ENCODE measurements at places on chromosomes 2 and 18.

- DNase-seq, result no peak
Measured at GRCh38 chr2:149021271-149021719, 17.2 kb upstream of the LYPD6B start.

DNA sequence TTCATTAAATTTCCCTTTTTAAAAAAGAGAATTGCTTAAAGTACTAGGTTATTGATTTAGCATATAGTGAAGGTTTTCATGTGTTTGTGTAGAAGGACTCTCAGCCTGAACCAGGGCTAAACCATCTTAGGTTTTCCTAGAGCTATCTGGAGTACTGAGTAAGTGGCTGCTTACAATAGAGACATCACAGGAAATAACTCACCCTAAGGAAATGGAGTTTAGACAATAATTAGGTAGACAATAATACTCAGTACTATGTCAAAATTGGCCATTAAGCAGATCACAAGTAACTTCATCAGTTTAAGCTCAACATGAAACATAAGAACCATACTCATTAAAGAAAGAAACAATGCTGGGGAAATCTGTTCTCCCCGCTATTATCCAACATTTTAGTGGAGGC, 240.0 kb downstream of the RND3 start:
- no peak for DNase-seq

DNA sequence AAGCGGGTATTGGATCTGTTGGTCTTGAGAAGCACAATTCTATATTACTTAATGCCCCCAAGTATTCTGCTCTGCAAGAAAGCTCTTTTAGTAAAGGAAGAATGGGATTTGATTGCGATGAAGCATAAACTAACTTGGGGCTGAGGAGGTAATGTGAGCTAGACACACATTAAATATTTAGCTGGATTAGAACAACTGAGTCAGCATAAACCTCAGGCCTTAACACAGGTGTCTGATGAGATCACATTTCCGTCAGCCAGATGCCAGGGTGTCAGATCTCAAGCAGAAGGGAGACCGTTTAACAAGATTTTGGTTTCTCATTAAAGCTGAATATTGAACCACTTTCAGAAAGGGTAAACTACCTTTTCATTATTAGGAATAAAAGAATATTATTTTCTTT, 94.5 kb downstream of the GYPC start:
- no peak for DNase-seq

DNA sequence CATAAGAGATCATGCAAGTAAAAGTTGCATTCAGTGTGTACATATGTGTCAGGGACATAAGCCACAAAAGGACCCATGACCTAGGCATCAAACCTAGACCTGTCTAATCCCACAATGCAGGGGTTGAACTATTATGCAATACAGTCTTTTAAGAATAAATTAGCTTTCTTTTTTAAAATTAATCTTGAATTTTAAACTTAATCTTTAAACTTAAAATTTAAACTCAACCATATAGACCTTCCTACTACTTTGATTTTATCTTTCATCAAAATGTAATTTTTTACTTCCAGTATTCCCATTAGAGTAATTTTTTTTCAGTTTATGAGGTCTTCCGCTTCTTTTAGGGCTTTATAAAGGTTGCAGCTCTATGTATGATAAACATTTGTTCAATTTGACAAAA, 702.9 kb downstream of the SUCLG1 start:
- DNase-seq, result no peak

GRCh38 chr2:82675186-82675585, 1783.9 kb downstream of the SUCLG1 start:
- DNase-seq, result no peak

Measured in stromal cell of bone marrow (primary cell).